ENCODE measurements at places on chromosomes 16 and 17.

- no peak for DNase-seq
Observed at GRCh38 chr16:84194018-84194417, 3.1 kb downstream of the ADAD2 start.

GRCh38 chr17:67248291-67248690 lies 3.3 kb upstream of the HELZ start:
- no peak for DNase-seq

DNA sequence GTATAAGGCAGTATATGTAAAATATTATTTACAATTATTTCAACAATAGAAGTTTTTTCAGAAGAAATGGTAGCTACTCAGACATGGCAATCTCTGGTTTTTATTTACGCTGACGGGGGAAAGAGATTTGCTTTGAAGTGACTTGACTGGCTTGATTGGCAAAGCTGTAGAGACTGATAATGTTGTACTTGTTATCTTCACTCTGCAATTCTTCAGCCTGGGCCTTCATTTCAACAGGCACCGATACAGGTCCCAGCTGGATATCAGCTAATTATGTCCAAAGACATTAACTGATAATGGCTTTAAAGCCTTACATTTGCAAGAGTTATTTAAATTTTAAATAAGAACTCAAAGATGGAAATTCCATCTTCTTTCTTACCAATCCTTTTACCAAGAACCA lies 151.4 kb upstream of the HS3ST3A1 start:
- no peak for DNase-seq

DNA sequence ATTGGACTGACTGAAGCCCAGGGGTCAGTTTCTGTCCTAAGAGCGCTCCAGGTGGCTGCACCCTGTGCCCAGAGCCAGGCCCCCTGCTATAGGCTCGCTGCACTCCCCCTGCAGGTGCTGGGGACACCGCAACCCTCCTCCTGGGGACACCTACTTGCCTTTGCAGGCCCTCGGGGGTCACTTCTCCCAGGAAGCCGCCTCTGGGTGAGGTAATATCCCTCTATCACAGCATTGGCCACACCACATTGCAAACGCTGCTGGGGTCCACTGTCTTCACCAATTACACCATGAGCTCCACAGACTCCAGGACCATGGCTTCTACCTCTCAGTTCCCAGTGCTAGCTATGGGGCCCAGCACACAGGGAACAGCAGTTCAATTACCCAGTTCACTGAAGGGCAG lies 14.9 kb downstream of the USP36 start:
- no peak for DNase-seq

DNA sequence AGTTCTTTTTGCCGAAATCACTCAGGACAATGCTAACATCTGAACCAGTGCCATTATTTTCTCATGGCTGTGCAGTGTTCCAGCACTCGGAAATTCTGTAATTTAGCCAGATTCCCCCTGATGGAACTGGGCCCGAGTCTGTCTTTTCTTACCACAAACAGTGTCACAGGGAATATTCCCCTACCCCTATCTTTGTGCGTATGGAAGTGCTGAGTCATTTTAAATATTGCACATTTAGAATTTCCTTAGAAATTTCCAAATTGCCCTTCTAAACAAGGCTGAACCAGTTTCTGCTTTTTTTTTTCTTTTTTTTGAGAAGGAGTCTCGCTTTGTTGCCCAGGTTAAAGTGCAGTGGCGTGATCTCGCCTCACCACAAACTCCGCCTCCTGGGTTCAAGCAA lies 88.0 kb upstream of the CREBBP start:
- no peak for DNase-seq

DNA sequence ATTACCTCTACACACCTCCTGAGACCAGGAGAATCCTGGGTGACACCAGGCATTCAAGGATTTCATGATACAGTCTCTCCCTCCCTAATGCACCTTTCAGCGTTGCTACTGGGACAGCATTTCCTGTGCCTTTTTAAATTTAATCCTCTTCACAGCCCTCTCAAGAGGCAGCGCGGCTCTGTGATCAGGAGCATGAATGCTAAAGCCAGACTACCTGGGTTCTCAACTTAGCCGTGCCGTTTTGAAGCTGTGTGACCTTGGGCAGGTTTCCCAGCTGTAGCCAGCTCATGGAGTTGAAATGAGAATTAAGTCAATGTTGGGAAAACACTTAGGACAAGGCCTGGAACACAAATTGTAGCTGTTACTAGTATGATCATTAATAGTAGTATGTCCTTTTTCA lies 191.8 kb downstream of the XYLT1 start:
- no peak for DNase-seq
